Skin of body (tissue), 3 donors: ENCODE measurements at places on chromosomes 3 and 15. TPM values are rescaled to one million over a fixed set of nuclear protein-coding genes. Genes with fewer than 3 reads are reported as not detected.

The CLSTN2 gene
- total RNA-seq: 2.9 TPM

The CYP1A2 gene
- 0.10 TPM for total RNA-seq

DNA sequence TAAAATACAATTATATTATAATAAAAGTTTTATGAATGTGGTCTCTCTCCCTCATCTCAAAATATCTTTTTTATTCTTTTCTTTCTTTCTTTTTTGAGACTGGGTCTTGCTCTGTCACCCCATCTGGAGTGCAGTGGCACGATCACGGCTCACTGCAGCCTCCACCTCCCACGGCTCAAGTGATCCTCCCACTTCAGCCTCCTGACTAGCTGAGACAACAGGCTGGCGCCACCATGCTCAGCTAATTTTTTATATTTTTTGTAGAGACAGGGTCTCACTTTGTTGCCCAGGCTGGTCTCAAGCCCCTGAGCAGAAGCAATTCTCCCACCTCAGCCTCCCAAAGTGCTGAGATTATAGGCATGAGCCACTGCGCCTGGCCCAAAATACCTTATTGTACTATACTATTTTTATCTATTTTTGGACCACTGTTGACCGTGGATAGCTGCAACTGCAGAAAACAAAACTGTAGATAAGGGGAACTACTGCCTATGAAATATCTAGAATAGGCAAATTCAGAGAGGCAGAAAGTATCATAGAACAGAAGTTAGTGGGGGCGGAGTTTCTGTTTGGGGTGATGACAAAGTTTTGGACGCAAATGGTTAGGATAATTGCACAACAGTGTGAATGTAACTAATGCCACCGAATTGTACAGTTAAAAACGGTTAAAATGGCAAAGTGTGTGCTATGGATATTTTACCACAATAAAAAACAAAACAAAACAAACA, 66.6 kb downstream of the SLC12A8 start:
- no peak for DNase-seq

DNA sequence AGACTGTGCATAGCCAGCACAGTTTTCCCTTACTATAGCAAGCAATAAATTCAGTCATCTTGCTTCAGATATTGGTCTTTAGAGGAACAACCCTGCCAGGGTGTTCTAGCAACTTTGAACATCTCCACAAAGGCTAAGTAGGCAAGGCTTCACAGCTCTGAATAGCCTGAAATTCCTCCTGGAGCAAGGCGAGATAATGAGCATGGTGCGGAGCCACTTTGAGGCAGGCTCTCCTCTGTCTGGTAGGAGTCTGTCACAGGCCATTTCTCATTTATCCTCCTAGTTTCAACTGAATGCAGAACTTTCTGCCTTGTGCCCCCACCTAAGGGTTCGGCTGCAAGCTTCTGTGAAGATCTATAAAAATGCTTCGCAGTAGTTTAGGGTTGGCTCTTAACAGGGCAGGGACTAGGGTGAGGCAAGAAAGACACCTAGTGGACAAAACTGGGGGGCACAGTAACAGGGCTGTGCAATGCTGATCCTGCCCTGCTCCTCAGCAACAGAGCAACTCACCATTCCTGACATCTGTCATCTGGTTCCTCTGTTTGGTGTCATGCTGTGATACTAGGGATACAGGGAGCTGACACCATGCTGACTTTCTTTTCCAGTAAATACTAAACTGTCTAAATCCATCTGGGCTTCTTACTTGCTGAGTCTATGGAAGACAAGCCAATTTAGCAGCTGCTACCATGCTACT, 16.6 kb upstream of the EHHADH start:
- DNase-seq: no peak

DNA sequence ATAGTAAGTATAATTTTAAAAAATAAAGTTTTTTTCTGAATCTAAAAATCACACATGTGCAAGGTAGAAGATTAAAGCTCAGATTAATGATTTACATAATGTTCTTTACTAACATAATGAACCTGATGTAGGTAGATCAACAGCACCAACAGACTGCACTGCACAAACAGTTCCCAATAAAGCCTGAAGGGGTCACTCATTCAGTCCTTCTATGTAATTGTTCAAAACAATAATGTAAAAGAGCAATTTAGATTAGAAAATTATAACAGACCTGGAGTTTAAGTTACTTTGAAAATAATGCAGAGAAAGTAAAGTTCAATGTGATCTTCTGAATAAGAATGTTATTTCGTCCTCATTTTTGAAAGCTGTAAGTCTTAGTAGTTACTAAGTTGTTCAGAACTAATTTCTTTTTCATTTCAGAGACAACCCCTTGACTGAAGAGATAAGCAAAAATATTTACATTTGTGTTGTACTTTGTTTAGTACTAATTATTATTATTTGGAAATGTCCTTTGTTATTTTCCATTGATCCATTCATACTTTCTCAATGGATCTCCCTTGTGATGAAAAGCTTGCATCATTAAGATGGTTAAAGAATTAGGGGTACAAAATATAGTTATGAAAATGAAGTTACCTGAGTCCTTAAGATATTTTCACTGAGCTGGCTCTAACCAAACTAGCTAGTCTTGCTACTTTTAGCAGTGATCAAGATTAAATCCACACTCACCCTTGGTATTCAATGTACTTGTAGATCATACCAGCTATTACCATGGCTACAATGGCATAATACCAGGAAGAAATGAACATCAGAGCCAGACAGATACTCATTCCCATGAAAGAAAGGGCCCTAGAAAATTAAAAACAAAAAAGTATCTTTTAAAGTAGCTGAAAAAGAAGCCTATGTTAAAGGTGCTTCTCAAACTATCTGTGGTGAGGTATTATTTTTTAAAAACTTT, 16.8 kb downstream of the EMC4 start:
- no peak for DNase-seq

DNA sequence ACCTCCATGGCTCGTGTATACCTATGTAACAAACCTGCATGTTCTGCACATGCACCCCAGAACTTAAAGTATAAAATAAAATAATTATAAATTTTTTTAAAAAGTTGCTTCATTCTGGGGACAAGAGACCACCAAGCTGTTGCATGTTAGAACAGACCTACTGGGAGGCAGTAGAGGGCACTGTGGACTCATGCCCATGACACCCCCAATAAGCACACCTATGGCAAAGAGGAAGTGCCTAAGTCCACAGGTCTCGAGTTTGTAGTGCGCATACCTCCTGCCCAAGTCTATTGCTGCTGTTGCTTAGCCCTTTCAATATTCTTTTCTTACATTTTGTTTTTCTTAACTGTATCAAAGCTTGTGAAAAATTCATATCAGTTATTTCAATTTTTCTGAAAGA, 267.9 kb upstream of the THBS1 start:
- DNase-seq: no peak

GRCh38 chr15:34252545-34252944, 27.7 kb downstream of the EMC4 start:
- DNase-seq: no peak
